ENCODE measurements at places on chromosomes 12 and 14. TPM values are rescaled to one million over a fixed set of nuclear protein-coding genes. Genes with fewer than 3 reads are reported as not detected.

Gene KLRK1
- 0.46 TPM for polyA plus RNA-seq

Gene NXPH4
- 2.4 TPM for polyA plus RNA-seq

Gene ANO4
- 0.92 TPM for polyA plus RNA-seq

Gene SDR9C7
- polyA plus RNA-seq = not detected

Gene CIDEB
- polyA plus RNA-seq = 29.4 TPM

Gene REM2
- 1.5 TPM for polyA plus RNA-seq

Gene MYF6
- 0.17 TPM for polyA plus RNA-seq

Gene SLC17A8
- 0.53 TPM for polyA plus RNA-seq

Gene PAX9
- 0.20 TPM for polyA plus RNA-seq

Gene IAPP
- not detected for polyA plus RNA-seq

Gene RILPL2
- 5.6 TPM for polyA plus RNA-seq

Gene LRRC43
- 4.4 TPM for polyA plus RNA-seq

Gene GPR65
- 0.44 TPM for polyA plus RNA-seq

Gene NTF3
- polyA plus RNA-seq = 4.7 TPM

Gene CCDC38
- 0.35 TPM for polyA plus RNA-seq

Measured in right renal cortex interstitium (tissue), 3 donors.